ENCODE measurements at places on chromosomes 12 and 14.
A peak's percentile ranks its signal among the peaks of the same experiment; 100 is the strongest.

DNA sequence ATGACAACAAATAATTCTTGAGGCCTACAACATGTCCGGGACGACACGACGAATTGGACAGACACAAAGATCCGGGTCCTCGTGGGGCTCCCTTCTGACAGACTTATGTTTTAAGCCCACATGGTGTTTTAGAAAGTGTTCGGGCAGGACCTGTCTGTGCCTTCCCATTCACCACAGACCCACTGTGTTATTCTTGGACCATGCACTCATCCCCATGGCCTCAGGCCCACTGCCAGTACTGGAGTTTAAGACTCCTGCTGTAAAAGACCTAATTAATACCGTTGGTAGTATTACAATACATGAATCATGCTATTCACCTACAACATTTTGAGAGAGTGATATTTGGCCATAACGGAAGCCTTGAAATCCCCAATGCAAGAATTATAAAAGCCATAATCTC, 20.0 kb downstream of the SLC15A4 start:
- DNase-seq, result no peak

- DNase-seq, result no peak
Observed at GRCh38 chr12:33245434-33245833, 194.2 kb downstream of the SYT10 start.

DNA sequence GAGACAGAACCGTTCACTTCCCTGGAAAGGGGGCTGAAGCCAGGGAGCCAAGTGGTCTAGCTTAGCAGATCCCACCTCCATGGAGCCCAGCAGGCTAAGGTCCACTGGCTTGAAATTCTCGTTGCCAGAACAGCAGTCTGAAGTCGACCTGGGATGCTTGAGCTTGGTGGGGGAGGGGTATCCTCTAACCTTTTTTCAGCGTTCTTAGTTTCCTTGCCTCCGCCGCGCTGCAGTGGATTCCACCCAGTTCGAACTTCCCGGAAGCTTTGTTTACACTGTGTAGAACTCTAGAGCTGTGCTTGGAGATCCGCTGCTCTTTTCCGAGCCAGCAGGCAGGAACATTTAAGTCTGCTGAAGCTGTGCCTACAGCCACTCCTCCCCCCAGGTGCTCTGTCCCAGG, 45.2 kb upstream of the FKBP4 start:
- DNase-seq, result no peak

GRCh38 chr14:96246539-96246847, 9.5 kb upstream of the BDKRB1 start:
- peak; percentile 97 for DNase-seq

- DNase-seq, result no peak
Observed at GRCh38 chr12:1719139-1719538, 28.3 kb downstream of the ADIPOR2 start.

- DNase-seq, result peak; percentile 57
Observed at GRCh38 chr12:58443273-58443980, 476.9 kb downstream of the LRIG3 start.

GRCh38 chr12:7156259-7157197, 26.4 kb downstream of the CLSTN3 start:
- DNase-seq, result no peak

DNA sequence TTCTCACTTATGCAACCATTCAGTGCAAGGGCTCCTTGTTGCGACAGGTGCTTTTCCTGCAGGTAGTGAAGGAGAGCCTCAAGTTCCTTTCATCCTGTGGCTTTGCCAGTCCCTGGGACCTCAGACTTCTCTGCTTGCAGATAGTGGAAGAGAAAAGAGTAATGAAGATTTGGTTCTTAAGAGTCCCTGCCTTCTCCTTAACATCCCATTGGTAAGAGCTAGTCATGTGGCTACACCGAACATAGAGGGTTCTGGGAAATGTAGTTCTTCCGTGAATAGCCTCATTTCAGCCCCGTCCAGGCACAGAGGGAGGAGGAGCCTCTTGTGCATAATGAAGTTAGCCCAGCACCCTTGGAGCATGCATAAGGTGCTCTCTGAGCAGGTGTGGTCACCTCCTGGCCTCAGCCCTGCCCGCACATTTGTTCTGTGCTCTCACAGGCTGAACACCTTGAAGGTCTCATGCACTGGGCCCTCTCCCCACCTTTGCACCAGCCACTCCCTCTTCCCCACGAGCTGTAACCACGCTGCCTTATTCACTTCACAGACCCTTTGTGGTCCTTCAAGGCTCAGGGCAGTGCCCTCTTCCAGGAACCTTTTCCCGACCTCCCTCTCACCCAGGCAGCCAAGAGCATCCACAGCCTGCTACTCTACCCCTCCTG, 134.0 kb downstream of the BCL11B start:
- DNase-seq, result no peak

- no peak for DNase-seq
Observed at GRCh38 chr12:114935658-114936057, 251.7 kb upstream of the TBX3 start.

- peak; percentile 61 for DNase-seq
Observed at GRCh38 chr12:13183620-13184019, 12.9 kb upstream of the EMP1 start.

DNA sequence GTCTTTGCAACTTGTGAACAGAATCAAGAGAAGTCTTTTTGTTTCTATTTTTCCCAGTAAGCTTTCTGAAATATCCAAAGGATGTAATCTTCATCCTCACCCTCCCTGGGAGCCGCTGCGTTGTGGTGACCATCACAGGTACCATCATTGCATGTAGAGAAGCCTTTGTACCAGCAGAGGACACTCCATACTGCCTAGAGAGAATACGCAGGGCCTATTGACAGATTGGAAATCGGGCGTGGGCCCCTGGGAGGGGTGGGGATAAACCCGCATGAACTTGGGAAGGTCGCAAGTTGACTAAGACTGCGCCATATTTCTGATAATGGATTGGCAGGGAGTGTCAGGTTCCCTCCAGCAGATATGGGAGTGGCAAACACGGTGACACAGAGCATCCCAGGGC, 12.7 kb downstream of the KRT1 start:
- DNase-seq, result no peak

- no peak for DNase-seq
Observed at GRCh38 chr14:54278087-54278486, 118.7 kb upstream of the CDKN3 start.

DNA sequence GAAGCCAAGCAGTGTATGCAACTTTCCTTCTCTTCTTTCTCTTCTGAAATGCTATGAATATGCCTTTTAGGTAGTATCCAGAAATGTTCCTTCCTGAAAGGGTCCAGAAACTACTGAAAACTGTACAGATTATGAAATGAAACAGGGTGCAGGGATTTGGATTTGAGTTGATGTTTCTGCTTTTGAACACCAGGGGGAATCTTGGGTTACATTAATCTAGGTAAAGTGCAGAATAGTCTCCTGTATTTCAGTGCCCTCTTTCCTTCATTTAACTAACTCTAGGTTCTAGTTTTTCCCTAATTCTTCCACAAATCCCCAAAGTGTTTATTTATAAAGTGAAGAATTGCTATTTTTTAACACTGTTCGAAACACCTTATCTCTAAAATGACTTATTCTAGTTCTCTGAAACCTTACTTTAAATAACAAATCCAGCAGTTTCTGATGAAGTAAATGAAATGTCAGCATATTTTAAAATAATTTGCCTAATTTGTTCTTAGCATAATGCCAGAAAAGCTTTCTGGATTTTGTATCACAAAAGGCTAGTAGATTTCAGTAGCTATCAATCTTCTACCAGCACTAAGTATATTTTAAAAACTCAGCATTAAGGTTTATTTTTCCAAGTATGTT, 111.9 kb downstream of the LRRK2 start:
- peak; percentile 17 for DNase-seq

DNA sequence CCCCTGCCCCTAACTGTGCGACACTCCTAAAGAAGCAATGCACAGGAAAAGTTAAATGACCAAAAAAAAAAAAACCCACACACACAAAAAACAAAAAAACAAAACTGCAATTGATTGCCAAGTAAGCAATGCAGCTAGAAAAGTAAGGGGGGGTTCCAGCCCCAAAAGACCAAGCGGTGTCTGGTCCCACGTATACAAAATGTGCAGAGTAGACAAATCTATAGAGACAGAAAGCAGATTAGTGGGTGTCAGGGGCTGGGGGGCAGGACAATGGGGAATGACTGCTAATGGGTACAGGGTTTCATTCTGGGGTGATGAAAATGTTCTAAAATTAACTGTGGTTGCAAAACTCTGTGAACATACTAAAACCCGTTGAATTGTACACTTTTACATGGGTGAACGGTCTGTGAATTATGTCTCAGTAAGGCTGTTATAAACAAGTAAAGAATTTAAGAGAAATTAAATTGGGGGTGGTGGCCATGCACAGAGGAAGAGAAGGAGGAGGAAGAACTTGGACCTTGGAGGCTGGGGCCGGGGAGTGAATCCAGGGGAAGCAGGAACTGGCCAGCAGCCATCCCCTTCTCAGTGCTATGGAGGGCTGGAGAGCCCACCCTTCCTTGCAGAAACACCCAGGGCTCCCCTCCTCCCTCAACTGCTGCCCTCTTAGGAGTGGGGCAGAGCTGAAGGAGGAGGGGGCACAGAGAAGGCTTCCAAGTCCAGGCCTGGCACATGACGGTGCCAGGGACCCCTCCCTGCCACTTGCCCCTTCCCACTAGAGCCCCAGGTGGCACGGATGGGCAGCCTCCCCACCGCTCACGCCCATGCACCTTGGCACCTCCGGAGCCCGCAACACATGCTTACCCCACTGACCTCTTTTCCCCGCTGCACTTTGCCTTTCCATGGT, 45.4 kb downstream of the KDM2B start:
- DNase-seq, result no peak

DNA sequence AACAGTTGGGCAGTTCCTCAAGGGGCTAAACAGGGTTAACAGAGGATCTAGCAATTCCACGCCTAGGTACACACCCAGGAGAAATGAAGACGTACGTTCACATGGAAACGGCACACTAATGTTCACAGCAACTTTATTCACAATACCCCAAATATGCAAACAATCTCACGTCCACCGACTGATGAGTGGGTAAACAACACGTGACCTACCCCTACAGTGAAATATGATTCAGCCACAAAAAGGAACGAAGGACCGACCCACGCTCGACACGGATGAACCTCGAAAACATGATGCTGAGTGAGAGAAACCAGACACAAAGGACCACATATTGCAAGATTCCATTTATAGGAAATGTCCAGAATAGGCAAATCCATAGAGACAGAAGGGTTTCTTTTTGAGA, 112.7 kb downstream of the NCOR2 start:
- DNase-seq, result peak; percentile 72

GRCh38 chr12:50066402-50066801, 9.0 kb downstream of the ASIC1 start:
- peak; percentile 98 for DNase-seq

DNA sequence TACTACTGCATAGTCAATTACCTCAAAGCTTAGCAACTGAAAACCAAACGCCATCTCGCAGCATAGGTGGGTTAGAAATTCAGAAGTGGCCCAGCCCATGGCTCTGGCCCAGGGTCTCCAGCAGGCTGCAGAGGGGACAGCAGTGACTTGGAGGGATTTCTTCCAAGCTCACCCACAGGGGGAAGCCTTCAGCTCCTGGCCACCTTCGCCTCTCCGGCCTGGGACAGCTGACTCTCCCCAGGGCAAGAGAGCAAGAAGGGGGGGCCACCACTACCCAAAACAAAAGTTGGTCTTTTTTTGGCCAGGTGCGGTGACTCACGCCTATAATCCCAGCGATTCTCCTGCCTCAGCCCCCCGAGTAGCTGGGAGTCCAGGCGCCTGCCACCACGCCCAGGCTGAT, 32.2 kb upstream of the ANKRD9 start:
- DNase-seq, result no peak

DNA sequence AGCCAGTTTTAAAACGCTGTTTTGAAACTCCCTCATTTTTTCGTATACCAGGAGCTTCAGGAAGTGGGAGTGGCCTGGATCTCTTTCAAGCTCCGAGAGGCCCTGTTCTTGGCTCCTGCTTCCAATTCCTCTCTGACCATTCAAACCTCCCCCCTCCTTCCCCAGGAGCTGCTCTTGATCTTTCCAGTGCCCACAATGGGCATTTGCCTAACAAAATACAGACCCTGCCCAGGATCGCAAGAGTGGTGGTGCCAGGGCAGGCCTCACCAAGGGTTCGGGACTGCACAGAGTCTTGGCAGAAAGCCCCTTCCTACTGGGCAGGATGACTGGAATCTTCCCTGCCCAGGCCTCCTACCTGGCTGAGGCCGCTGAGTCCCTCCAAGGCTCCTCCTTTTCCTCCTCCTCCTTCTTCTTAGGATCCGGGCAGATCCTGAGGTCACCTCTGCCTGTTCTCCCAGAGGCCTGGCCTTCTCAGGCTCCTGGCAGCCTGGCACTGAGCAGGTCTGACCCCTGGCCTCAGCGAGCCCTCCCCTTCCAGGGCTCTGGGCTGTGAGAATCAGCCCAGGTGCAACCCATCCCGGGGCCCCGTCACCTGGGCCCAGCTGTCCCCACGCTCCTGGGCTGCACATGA, 46.9 kb upstream of the NOS1 start:
- peak; percentile 8 for DNase-seq

- DNase-seq, result peak; percentile 41
Observed at GRCh38 chr12:57765003-57765697, 1.7 kb downstream of the CYP27B1 start.

DNA sequence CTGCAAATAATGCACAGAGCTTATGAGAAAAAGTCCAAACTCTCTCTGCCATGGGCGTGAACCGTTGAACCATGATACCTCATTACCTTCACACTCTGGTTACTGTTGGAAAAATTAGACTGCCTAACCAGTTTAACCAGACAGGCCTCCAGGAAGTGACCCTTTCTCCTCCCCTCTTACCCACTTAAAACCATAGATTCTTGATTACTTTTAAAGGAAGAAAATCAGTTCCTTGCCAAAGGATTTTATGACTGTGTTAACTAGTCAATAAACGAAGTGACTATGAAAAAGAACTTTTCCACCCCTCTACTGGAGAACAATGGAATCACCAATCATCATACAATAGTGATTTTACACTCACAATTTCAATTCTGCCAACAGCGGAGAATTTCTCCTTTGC, 254.0 kb upstream of the ATP2B1 start:
- DNase-seq, result no peak

GRCh38 chr14:103891667-103892215, 36.5 kb upstream of the TDRD9 start:
- no peak for DNase-seq

- peak; percentile 16 for DNase-seq
Observed at GRCh38 chr12:117489671-117490070, 128.2 kb upstream of the NOS1 start.

DNA sequence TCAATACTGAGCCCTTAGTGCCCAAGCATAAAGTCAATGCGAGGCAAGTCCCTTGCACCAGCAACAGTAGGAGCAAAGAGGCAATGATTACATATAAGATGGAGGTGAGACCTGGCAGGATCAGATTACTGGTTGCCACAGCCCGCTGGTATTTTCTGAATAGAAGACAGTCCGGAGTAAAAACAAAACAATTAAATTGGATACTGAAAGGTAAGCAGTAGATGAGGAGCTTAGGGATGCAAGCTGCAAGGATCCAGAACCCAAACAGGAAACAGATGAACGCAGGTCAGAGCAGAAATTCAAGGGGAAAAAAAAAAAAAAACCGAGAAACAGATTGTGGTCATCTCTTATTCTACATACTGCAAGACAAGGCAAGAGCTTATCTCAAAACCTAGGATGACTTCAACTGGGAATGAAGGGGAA, 119.6 kb downstream of the MED13L start:
- no peak for DNase-seq
